ENCODE measurements at places on chromosomes 12 and 14.

DNA sequence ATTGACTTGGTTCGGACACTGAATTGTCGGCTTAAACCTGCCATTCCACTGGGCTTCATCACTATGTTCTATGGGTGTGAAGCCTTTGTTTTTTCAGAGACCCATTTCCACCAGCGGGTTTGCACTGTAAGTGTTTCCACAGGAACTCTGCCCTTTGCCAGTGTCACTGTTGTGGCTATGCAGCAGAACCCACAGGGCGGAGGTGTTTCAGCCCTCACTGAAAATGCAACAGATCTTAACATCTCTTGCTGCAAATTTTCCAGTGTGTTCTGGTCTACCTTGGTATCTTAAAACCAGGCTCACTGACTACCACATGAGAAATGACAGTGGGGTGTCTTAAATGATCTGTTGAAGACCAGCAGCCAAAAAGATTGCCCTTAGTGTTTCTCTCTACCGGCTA, 21.1 kb downstream of the PRKCH start:
- no peak for DNase-seq

DNA sequence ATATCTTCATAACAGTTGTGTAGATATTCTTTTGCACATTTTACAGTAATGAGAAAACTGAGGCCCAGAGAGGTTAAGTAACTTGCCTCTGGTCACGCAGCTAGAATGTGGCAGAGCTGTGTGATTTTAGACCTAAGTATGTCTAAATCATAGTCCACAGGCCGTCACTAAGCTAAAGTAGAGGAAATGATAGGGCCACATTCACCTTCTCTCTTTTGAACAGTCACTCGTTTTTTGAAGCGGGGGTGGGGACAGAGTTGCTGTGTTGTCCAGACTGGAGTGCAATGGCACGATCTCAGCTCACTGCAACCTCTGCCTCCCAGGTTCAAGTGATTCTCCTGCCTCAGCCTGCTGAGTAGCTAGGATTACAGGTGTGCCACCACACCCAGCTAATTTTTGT, 68.5 kb downstream of the RASSF3 start:
- DNase-seq: no peak

GRCh38 chr12:51839310-51839947, 9.1 kb downstream of the FIGNL2 start:
- no peak for DNase-seq

GRCh38 chr12:93918900-93919299, 229.5 kb upstream of the PLXNC1 start:
- DNase-seq: no peak

Measured in NCI-H2107 (cell line).